ENCODE measurements at places on chromosomes 1 and 21.

- DNase-seq, result no peak
Observed at GRCh38 chr1:3430820-3431219, 23.6 kb upstream of the ARHGEF16 start.

DNA sequence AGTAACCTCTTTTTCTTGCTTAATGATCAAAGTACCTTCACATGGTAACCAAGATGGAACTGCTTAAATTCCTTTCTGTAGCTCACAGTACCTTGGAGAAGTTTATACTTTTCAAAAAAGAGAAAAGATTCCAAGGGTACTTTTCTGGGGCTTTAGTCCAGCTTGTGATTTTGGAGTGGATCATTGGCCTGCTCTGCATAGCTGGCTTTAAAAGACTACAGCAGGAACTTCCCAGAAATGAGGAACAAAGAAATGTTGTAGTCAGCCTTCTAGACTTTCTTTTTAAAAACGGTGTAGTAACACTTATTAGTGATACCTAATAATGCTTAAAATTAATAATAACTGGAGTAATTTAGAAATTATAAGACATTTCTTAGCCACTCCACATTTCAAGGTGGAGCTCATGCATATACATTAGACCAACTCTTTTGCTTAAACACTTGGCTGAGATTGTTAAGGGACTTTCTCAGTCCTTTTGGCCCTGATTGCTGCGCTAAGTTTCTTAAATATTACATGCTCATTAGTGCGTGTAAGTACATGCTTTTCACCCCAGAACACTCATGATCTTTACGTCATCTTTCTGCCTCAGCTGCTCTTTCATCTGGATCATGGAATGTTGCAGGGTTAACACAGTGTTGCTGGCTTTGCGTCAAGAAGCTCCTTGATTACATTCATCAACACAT, 57.3 kb downstream of the SDCCAG8 start:
- peak; percentile 36 for DNase-seq

DNA sequence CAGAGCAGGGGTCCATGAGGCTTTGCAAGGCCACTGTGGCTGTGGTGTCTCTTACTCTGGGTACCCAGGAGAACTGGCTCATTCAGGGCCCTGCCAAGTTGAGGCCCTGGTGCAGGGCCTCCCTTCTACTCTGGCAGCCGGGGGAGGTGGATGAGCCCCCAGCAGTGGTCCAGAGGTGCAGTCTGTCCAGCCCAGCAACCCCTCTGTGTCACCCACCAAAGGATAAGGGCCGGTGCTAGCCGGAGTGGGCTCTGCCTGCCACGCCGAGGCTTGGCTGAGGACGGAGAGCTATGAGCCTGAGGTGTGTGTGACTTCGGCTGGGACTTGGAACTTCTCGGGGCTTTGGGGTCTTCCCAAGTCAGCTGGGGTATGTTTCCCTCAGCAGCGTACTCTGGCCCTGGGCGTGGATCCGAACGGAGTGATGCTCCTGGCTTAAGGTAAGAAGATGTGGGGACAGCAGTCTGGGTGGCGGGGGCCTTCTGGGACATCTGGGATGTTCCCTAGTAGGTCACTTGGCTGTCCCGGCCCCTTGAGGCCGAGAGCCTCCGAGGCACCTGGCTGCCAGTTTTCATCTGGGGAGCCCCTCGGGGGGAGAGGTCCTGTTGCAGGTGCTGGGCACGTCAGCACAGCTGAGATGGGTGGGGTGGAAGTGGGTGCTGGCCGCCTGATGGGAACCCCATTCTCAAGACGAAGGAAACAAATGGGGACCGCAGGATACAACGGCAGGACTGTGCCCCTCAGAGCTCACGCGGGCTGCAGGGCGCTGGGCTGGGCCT, 25.9 kb downstream of the RUNX3 start:
- no peak for DNase-seq

DNA sequence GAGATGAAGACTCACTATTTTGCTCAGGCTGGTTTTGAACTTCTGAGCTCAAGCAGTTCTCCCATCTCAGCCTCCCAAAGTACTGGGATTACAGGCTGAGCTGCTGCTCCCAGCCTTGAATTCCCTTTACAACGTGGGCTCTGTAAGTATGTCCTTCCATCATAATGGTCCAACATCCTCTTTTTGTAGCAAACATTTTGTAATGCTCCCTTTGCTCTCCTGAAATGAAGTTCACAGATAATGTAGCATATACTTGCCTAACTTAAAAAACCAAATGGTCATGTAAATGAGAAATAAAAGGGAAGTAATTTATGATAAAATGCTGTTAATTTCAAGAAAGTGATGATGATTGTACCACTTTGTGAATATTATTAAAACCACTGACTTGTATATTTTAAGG, 30.5 kb upstream of the THEM4 start:
- no peak for DNase-seq

- peak; percentile 69 for DNase-seq
Observed at GRCh38 chr1:50873458-50874187, 86.4 kb downstream of the FAF1 start.

DNA sequence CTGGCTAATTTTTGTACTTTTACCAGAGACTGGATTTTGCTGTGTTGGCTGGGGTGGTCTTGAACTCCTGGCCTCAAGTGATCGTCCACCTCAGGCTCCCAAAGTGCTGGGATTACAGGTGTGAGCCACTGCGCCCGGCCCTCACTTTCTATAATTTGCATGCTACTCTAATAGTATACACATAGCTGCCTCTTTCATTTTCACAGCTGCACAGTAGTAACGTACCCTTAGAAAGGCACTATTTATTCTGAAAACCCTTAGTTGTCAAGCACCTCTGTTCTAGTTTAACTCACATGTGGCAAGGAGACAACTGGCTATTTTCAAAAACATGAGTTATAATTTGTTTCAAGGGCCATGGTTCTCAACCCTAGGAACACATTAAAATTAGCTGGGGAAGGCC, 17.2 kb downstream of the TPM3 start:
- no peak for DNase-seq

GRCh38 chr1:231286603-231287002, 45.6 kb downstream of the GNPAT start:
- DNase-seq, result no peak

DNA sequence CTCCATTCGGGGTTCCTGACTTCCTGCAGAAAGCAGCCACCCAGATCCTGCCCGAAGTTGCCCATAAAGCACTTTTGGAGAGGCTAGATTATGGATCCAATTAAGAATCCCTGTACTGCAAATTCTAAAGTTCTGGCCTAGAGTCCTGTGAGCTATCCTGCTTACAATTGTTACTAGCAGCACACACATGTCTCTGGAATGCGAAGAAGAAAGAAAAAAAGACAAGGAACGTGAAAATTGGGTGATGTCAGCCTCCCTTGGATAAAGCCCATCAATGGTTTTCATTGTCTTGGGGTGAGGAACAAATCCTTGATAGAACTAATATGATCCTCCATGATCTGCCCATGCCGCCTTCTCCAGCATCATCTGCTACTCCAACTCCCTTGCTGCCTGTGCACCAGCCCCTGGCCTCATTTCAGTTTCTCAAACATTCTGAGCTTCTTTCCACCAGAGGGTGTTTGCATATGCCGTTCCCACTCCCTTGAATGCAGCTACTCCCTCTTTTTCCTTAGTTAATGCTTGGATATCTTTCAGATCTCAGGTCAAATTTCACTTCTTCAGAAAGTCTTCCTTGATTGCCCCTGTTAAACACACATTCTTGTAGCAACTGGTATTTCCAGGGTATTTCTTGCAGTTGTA, 94.0 kb downstream of the ST6GALNAC5 start:
- no peak for DNase-seq

DNA sequence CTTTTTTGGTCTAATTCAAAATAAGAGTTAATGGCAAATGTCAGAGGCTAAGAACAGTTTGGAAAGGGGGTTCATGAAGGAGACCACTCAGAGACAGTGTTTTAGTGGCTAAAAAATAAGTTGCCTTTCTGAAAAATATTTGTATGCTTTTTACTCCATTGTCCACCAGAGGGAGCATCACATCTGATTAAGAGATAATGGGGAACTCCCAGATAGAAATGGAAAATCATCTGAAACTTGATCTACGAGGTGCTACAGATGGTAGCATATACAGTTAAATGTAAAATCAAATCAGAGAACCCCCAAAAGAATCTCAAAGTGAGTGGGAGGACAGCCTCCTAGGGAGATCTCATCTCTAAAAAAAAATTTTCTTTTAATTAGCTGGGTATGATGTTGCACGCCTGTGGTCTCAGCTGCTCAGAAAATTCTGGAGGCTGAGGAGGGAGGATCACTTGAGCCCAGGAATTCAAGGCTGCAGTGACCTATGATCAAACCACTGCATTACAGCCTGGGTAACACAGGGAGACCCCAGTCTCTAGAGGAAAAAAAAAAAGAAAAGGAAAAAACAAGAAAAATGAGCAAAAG, 9.7 kb downstream of the SMYD3 start:
- DNase-seq, result peak; percentile 77

- no peak for DNase-seq
Observed at GRCh38 chr1:82836973-82837680, 1036.4 kb downstream of the ADGRL2 start.

DNA sequence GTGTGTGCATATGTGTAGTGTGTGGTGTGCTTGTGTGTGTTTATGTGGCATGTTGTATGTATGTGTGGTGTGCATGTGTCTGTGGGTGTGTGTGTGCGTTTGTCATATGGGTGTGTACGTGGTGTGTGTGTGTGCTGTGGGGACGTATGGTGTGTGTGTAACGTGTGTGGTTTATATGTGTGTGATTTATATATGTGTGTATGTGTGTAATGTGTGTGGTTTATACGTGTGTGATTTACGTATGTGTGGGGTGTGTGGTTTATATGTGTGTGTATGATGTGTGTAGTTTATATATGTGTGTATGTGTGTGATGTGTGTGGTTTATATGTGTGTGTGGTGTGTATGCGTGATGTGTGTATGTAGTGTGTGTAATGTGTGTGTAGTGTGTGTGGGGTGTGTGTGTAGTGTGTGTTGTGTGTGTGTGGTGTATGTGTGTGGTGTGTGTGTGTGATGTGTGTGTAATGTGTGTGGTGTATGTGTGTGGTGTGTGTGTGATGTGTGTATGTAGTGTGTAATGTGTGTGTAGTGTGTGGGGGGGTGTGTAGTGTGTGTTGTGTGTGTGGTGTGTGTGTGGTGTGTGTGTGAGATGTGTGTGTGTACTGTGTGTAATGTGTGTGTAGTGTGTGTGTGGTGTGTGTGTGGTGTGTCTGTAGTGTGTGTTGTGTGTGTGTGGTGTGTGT, 32.3 kb upstream of the ADARB1 start:
- no peak for DNase-seq

- DNase-seq, result no peak
Observed at GRCh38 chr1:61053712-61054600, 28.4 kb upstream of the NFIA start.

DNA sequence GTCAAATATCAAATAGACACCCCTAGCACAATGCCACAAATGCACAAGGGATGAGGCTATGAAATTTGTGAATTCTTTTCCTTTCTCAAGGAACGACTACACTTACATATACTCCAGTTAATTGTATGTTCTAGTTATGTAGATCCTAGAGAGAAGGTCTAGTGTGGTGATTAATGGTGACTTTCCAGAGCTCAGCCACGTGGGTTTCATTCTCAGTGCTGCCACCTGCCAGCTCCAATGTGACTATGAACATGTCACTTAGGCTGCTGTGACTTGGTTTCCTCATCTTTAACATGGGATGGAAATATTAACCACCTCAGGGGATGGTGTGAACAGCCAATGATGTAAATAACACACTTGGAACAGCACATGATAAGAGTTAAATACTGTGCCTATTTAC, 138.3 kb downstream of the APP start:
- peak; percentile 18 for DNase-seq

GRCh38 chr1:207868251-207868773, 42.6 kb downstream of the CD34 start:
- DNase-seq, result peak; percentile 64

GRCh38 chr1:47471163-47471562, 33.3 kb downstream of the FOXD2 start:
- no peak for DNase-seq

DNA sequence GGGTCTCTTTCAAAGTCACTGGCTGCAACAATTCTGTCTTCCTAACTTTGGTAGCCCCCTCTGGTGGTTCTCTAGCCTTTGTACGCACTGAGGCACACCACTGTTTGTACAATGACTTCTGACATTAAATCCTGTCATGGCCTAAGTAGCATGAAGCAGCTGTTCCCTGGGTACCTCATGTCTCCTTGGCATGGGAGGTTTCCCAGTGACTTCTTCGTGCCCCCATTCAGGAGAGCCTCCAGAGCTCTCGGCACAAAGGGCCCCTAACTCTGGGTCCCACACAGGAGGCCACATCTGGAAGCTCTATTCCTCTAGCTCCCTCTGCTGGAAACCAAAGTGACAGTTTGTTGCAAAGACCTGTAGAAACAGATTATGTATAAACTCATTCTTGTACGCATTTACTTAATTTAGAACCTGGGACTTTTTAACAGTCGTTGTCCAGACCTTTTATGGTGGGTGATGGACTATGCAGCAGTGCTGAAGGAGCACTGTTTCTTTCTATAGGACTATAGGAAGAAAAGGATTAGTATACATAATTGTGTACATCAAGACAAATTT, 13.4 kb downstream of the SWT1 start:
- DNase-seq, result peak; percentile 59

- no peak for DNase-seq
Observed at GRCh38 chr1:7278045-7278444, 492.8 kb downstream of the CAMTA1 start.

DNA sequence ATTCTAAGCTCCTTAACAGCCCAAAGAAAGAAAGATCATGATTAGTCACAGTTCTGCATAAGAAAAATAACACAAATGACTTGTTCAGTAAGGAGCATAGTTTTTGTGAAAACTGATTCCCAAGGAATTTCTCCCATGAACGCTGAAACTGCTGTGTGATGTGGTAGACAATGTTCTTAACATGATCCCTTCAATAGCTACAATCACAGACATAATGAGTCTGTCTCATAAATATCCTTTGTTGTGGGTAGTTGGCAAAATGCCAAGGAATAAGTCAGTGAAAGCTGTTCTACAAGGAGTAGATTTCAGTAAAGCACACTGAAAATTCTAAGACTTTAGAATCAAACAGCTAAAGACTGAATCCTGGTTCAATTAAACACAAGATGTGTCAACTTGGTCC, 404.8 kb downstream of the HLX start:
- peak; percentile 75 for DNase-seq

DNA sequence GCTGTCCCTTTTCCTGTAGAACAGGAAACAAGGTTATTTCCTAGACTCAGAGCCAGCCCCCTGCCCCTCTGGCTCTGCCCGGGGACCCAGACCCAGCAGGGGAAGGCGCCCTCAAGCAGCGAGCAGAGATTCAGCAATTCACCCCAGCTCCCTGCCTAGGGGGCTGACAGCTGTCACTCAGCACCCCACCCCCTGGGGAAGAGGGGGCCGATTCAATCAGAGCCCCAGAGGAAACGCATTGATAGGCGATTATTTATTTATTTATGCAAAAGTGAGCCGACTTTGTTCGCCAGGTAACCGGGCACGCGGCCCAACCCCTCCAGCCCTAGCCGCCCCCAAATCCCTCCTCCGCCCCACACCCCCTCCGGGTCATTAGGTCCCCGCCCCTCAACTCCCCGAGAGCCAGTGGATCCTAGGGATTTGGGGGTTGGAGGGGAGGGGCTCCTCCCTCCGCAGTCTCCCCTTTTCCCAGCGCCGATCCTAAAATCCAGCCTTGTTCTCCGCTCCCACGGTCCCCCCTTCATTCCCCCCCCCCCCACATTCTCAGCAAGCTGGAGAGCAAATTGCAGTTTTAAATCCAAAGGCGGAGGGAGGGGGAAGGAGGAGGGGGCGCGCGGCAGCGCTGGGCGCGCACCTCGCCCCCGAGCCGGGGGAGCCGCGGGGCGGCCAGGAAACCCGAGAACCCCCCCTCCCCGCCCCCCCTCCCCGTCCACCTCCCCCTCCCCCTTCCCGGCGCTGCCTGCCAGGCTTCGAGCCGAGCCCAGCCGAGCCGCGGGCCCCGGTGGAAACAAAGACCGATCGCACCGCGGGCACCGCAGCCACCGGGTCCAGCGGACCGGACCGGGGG, 1.3 kb downstream of the AHDC1 start:
- DNase-seq, result peak; percentile 41

GRCh38 chr1:90881034-90881433, 140.8 kb downstream of the ZNF644 start:
- no peak for DNase-seq
